ENCODE measurements at places on chromosomes 7 and 10.

- DNase-seq, result no peak
These were observed 116.2 kb downstream of the SH3PXD2A start for GRCh38 chr10:103739039-103739764.

GRCh38 chr7:88200789-88201188, 19.0 kb downstream of the SRI start:
- DNase-seq, result no peak

DNA sequence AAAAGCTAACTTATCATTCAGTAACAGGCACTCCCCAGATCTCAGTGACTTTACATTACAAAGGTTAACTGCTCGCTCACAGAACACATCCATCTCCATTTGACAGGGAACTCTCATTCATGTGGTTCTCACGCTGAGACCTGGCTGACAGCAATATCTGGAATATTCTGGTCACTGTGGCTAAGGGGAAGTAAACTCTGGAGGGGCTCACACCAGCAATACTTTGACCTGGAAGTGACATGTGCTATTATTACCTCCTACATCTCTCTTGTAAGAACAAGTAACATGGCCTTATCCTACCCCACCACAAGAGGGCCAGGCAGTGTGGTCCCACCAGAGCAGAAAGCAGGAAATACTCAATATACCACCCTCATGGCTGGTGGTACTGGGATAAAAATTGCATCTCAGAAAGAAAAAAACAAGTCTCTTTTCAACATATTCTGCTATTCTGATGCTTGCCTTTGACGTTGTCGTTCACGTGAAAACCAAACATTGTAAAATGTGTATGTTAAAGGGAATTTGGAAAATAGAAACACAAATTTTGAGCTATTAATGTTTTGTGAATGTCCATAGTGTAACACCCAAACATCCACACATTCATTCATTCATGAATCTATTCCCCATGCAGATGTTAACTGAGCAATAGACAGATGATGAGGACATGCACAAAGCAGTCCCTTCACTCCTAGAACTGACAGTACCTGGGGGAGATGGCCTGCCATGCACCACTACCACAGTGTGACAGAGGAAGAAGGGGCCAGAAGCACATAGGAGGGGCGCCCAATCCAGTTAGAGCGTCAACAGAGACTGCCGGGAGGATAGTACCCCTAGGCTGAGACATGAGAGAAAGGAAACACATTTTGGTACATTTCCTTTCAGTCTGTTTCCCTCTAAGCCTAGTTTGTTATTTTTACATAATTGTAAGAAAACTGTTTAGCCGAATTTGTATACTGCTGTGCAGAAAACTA, 166.0 kb upstream of the SP4 start:
- DNase-seq, result peak; percentile 22

- no peak for DNase-seq
These were observed 87.3 kb upstream of the DIP2C start for GRCh38 chr10:776772-777171.

- no peak for DNase-seq
These were observed 9.6 kb upstream of the FRMPD2 start for GRCh38 chr10:48284002-48284546.

DNA sequence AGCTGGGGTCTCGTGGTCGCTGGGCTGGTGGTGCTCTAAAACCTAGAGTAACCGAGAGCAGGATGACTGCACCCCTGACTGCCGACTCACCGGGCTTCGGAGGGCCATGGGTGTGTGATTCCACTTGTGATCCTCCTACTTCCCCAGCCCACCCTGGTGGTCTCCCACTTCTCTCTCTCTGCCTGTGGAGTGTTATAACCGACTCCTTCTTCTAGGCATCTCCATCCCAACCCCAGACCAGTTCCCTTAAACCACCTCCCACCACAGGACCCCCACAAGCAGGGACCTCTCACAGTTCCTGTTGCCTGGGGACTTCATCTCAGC, 52.4 kb downstream of the IKZF1 start:
- no peak for DNase-seq

- no peak for DNase-seq
These were observed 491.8 kb upstream of the GHITM start for GRCh38 chr10:83647526-83647925.

DNA sequence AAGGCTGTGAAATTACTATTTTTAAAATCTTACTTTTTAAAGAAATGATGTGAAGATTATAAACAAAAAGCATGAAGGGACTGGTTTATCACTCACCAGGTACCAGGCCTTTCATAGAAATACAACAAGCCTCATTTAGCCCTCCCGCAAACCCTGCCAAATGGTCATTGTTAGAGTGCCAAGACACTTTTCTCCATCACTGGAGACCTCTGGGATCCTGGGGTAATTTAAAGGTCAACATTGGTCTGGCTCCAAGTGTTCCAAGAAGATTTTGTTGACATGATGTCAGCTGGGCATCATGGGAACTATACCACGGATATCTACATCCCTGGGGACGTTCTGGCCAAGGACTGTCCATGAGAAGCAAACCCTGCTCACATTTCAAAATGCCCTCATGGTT, 138.0 kb upstream of the FRMD4A start:
- no peak for DNase-seq

DNA sequence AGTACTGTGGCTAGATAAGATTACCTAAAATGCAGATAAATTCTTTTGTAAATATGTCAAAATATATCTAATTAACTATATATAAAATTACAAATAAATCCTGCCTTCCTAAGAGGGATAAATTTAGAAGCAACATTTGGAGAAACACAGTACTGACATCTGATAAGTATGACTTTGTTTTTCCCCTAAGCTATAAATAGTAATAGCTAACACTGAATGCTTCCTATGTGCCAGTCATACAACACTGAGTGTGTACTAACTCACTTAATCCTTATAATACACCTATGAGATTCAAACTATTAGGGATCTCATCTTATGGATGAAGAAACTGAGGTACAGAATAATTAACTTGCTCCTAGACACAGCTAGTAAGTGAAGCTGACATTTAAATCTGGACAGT, 733.4 kb downstream of the MAGI2 start:
- no peak for DNase-seq

DNA sequence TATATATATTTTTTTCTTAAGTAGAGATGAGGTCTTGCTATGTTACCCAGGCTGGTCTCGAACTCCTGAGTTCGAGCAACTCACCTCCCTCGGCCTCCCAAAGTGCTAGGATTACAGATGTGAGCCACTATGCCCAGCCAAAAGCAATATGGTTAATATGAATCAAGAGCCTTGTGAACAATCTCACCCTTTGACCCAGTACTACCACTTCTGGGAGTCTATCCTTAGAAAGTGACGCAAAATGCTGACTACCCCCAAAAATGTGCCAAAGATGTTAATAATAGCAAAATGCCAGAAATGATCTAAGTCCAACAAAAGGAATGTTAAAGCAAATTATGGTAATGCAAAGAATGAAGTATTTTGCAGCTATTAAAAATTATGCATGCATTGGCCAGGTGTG, 44.3 kb downstream of the HOXA1 start:
- no peak for DNase-seq

DNA sequence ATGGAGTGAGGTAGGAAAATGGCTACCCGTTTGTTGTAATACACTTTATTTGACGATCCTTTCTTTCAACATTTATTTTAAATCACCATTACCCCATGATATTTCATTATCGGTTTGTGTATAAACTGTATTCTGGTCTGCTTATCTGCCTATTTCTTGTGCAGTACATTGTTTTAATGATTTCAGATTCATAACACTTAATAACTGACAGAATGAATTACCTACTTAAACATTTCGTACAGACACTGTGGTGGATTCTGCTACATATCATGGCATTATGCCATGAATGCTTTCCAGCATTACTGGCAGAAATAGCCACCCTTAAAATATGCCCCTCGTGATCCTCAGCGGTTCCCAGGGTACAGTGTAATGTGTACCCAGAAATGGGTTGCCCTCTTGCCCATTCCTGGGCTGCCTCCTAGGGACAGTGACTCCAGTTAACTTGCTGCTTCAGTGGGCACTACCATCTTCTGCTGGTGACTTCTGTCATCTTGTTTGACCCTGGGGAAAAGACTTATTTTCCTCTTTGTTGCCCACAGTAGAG, 74.5 kb downstream of the C1GALT1 start:
- no peak for DNase-seq

DNA sequence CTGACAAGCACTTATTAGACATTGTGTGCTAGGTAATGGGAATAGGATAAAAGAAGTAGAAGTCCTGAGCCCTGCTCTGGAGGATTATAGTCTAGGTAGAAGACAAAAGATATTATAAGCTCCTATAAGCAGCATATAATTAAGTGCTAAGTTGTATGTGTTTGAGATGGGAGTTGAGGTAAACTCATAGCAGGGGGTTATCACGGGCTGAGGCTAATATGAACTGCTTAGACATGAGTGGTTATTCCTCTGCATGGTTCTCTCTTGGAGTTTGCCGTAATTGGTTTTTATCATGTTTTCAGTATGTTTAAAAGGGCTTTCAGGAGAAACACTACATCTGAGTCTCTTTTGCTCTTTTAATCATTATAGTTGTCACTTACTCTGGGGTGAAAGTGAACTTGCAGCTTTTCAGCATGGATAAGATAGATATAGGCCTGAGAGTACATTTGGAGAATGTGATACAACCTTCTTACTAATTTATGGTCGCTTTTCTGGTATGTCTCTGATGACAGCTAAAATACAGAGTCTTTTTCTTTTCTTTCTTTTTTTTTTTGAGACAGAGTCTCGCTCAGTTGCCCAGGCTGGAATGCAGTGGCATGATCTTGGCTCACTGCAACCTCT, 39.0 kb downstream of the SMNDC1 start:
- no peak for DNase-seq

GRCh38 chr10:80579849-80580637, 42.3 kb downstream of the SH2D4B start:
- no peak for DNase-seq

DNA sequence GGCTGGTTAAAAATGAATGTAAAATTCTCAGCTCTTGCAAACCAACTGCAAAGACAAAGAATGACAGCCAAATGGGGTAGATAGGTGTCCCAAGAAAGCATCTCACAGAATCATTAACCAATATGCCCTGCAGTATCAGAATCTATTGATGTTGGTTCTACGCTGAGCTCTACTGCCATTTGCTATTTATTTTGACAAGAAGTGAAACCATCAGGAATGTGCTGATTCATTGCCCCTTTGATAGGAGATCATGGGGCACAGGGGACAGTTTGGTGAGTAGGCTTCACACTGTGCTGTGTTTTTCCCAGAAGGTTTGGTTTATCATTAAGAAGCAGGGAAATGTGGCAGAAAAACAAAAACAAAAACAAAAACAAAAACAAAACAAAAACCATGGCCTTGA, 19.4 kb upstream of the CDC14C start:
- no peak for DNase-seq

- DNase-seq, result no peak
These were observed 44.4 kb downstream of the SLC35G1 start for GRCh38 chr10:93938140-93938539.

DNA sequence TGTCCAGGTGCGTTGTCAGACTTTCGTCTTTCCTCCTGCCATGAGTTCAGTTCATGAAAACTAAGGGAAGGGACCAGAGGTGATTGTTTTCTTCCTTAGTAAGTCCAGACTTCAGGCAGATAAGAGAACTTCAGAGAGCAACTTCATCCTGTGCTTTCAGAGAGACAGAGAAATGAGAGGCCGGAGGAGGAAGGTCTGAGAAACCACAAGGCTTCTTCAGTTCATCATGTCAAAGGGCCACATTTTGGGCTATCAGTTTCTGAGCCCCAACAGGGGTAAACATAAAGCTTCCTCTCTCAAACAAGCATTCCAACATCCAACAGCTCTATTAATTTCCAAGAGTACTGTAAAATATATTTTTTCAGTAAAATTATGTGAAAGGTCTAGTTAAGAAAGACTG, 668.4 kb upstream of the NRP1 start:
- DNase-seq, result no peak

GRCh38 chr7:135501402-135501801, 8.5 kb downstream of the CNOT4 start:
- no peak for DNase-seq

GRCh38 chr7:88664630-88665233, 94.8 kb upstream of the ZNF804B start:
- DNase-seq, result no peak

- DNase-seq, result no peak
These were observed 87.1 kb downstream of the HIBADH start for GRCh38 chr7:27575613-27576012.

DNA sequence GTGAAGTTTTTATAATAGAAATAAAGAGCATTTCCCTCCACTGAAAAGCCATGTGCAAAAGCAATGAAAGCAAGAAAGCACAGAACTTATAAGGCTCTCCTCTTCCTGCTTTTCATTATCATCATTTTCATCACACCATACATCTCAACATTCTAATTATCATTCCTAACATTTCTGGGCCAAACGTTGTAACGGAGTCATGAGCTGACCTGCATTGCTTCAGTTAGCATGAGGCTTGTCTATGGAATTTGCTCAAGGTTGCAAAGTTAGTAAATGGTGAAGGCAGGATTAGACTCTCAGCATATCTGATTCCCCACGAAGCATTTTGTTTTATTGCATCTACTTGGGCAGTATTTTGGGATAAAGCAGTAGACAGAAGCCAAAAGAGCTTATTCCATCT, 11.4 kb downstream of the SCIN start:
- no peak for DNase-seq

DNA sequence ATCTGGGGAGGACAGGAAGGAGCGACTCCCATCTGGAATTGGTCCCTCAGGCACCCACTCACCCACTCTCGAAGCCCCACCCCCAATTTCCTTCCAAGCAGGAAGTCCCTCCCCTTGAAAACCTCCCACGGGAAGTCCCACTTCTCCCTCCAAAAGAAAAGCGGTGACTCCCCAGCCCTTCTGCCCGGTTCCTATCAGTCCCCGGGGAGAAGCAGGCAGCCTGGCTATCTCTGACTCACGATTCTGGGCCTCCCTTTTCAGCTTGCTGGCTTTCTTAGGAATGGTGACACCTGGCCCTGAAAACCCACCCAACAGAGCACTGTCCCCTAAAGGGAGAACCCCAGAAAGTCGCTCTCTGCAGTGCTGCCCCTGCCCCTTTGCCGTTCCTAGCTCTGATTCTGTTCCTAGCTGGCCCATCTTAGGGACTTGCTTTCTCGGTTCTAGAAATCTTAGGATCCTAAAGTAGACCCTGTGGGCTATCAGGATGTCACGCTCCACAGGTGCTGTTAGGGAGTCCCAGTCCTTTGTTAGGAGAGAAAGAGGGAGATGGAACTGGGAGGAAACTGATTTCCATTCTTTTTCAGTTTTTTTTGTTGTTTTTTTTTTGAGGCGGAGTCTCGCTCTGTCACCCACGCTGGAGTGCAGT, 6.0 kb downstream of the TSC22D4 start:
- DNase-seq, result no peak

DNA sequence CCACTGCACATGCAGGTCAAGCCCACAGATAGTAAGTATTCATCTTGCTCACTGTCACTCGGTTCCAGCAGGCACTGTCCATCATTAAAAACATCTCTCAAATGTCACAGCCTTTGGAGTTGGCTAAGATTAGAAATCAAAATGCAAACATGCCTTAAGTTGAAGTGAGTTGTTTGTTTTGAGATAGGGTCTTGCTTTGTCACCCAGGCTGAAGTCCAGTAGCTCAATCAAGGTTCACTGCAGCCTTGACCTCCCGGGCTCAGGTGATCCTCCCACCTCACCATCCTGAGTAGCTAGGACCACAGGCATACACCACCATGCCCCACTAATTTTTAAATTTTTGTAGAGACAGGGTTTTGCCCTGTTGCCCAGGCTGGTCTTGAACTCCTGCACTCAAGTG, 98.1 kb downstream of the EBF3 start:
- no peak for DNase-seq

Measured in central memory CD4-positive, alpha-beta T cell (primary cell).